SHP77 (cell line): ENCODE measurements at places on chromosomes 5 and 9.
A peak's percentile ranks its signal among the peaks of the same experiment; 100 is the strongest.

DNA sequence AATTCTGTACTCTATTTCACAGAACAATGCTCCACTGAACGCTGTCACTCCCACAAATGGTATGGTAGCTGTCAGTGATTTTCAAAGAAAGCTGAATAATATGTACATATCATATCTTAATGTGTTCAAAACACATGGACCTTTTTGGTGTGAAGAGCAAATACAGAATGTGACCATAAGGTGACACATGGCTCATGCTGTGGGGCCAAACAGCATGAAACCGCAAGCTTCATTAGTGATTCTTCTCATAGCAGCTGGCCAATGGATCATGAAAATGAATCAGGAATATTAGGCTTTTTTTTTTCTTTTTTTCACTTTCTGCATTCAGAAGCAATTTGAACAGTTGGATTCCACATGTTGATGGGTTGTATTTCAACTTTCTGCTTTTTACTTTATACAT, 54.9 kb upstream of the CDH9 start:
- no peak for DNase-seq

GRCh38 chr9:136416427-136416826, 6.0 kb downstream of the PMPCA start:
- DNase-seq: no peak

DNA sequence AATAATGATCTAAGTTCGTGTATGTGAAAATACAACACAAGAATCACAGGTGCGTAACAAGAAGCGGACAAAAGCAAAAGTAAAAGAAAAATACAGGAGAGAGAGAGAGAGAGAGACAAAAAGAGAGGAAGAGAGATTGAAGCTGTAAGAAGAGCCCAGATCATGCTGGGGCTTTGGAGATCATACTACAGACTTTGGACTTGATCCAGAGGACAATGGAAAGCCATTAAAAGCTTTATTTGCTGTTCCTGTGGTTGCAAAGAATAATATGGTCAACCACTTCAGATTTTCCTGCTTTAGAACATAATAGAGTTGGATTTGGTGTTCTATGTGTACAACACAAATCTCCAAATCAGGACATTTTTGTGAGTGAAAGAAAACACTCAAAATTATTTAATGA, 561.4 kb downstream of the CAAP1 start:
- peak; percentile 71 for DNase-seq

- no peak for DNase-seq
Observed at GRCh38 chr9:106753155-106753671, 109.8 kb upstream of the ZNF462 start.

DNA sequence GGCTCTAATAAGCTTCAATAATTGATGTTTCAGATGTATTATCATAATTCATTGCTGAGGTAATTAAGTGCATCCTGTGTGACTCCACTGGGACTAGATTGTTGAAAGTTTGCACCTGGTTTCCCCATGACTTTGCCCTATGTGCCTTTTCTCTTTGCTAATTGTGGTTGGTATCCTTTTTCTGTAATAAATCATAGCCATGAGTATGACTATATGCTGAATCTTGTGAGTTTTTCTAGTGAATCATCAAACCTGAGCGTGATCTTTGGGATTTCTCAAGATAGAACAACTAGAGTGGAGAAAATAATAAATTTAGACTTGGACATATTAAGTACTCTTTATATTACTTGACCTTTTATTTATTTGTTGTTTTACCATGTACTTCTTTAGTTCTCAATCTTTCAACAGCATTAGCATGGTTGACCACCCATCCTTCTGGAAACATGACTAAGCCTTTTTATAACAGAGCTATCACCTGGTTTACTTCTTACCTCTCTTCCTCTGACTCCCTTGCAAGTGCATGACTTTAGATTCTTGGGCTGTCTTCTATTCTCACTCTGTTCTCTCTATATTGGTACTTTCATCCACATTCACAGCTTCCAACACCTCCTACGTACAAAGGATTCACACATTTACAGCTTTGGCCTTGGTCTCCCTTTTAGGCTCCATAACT, 239.6 kb upstream of the TAS2R1 start:
- DNase-seq: no peak

DNA sequence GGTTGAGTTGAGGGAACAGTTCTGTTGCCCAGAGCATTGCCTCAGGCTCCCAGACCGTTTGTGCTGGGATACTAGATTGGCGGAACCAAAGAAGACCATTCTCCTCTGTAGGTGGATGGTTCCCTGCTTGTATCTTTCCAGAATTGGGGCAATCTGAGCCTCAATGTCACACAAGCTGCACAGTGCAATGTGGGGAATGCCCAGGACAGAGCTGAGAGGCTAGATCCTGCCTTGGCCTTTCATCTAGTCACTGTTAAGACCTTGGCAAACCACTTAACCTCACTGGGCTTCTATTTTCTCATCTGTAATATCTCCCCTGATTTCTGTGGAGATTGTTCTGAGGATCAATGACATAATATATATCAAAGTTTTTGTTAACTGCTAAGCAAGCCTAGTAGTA, 16.9 kb upstream of the ERAP2 start:
- no peak for DNase-seq

DNA sequence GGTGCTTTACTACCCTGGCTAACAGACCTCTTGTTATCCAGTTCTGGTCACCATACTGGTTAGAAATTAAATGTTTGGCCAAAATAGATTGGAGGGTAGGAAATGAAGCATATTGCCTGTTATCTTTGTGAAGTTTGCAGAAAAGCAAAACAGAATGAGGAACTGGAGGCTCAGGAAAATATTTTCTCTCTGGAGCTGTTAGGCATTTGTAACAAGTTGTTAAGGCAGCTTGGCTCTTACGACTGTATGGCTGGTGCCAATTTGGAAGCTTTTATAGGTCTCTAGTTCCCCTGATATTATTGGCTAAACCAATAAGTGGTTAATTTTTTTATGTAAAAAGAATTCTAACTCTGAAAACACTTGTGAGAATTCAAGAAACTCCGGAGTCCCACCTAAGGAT, 35.8 kb downstream of the CDH6 start:
- DNase-seq: no peak

- peak; percentile 15 for DNase-seq
Observed at GRCh38 chr5:133247881-133248624, 196.2 kb downstream of the HSPA4 start.

- no peak for DNase-seq
Observed at GRCh38 chr5:78506261-78507024, 142.1 kb downstream of the LHFPL2 start.

DNA sequence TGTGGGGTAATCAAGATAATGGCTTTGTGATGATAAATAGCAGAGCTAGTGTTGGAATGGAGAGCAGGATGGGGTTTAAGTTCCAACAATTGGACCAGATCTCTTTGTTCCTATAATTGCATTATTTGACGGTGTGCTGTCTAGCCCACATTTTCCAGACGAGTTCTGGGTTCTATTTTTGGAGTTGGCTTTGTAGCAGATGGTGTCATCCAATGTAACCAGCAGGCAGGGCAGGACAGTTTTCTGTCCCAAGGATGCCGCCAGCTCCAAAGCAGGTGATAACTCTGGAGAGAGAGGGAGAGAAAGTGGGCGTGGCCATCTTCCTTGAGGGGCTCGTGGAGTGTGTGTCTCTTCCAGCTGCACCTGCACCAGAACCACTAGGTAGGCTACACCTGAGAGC, 251.3 kb downstream of the KIF4B start:
- no peak for DNase-seq

GRCh38 chr5:62017092-62017491, 288.9 kb upstream of the KIF2A start:
- no peak for DNase-seq

- no peak for DNase-seq
Observed at GRCh38 chr9:135582966-135583687, 21.6 kb downstream of the PAEP start.

GRCh38 chr5:43245724-43246385, 53.8 kb downstream of the NIM1K start:
- no peak for DNase-seq

- no peak for DNase-seq
Observed at GRCh38 chr9:108484468-108484867, 371.3 kb downstream of the ACTL7B start.

GRCh38 chr5:168818558-168818957, 239.4 kb upstream of the PANK3 start:
- DNase-seq: peak; percentile 4

DNA sequence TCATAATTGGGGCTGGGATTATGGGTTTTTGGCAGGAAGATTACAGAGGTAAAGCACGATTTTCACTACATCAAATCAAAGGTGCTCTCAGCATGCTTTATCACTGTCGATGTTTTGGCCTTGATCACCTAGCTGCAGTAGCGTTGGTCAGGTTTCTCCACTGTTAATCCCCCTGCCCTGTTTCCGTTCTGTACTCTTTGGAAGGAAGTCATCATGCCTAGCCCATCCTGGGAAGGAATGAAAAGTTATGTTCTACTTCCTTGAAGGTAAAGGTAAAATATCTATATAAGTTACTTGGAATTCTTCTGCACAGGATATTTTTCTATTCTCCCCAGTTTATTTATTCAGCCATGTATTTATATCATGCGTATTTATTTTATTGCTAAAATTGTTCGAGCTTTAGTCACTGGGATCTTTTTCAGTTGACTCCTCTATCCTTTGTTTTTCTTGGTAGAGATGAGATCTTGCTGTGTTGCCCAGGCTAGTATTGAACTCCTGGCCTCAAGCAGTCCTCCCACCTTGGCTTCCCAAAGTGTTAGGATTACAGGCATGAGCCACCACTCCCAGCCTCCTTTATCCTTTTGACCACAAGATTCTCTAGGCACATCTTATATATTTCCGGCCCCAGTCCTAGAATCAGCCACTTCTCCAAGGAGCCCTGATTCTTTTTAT, 25.3 kb downstream of the FAF2 start:
- no peak for DNase-seq

- no peak for DNase-seq
Observed at GRCh38 chr9:89476546-89476945, 21.4 kb downstream of the SEMA4D start.

- DNase-seq: no peak
Observed at GRCh38 chr5:32100230-32100629, 73.9 kb downstream of the GOLPH3 start.

DNA sequence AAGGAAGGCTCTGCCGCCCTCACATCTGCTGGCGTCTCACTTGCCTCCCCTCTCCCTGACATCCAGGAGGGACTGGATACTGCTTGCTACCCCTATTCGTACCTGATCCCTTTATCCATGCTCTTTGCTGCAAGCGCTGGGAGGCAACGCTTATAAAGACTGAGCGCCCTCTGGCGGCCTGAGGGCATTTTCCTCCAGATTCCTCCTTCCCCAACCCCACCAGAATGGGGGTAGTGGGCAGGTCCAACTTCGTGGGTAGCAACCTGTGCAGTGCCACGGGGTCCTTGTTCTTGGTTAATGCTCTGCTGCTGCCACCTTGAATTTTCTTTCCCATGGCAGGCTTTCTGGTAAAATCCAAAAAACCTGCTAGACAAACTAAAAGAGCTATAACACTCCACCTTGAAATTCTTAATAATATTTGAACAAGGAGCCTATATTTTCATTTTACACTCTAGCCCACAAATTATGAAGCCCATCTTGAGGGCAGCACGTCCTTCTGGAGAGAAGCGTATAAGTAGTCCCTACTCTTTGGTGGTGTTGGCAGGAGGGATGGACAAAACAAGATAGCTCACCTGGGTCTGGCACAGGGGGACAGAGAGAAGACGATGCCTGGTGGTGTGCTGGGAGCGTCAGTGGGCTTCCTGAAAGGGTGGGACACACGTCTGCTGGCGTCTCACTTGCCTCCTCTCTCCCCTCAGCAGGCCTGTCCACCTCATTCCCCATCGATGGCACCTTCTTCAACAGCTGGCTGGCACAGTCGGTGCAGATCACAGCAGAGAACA, 52.5 kb downstream of the JADE2 start:
- peak; percentile 76 for DNase-seq

- DNase-seq: no peak
Observed at GRCh38 chr5:142972064-142972570, 201.9 kb downstream of the ARHGAP26 start.

DNA sequence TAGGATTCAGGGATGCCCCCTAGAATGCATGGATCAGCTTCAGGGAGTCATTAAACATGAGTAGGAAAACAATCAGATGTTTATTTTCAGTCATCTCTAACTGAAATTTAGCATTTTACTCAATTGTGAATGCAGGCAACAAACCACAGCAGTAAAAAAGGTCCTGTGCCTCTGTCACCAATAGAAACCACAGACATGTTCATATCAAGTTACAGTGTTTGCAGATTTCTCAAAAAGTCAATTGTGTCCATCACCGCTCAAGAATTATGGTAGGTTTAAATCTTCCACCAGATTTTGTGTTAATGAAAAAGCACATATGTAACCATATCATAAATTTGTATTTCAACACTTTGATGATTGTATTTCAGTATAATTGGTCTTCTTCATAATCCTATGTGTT, 68.4 kb upstream of the SLC1A1 start:
- no peak for DNase-seq

GRCh38 chr5:133108481-133108921, 56.7 kb downstream of the HSPA4 start:
- no peak for DNase-seq

- no peak for DNase-seq
Observed at GRCh38 chr9:87872079-87872624, 10.5 kb upstream of the SPATA31E1 start.

DNA sequence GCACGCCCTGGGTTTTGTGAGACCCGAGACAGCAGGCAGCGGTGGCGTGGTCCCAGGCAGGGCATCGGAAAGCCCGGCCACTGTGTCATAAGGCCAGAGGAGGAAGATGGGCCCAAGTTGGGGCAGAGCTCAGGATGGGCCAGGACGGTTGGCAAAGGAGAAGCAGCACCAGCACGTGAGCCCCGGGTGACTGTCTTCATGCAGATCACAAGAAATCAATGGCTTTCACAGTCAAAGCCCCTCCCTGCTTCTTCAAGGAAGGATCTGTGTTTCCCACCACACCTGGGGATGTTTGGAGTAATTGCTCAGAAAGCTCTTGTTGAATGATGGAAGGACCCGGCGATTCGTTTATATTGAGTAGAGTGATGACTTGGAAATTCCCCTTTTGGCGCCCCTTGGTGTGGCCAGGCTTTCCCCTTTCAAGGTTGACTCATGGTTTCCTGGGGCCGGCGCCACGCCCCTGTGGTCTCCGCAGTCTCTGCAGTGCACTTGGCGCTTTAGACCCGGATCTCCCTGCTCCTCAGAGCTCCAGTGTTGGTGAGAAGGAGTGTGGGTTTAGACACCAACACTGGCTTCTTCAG, 52.1 kb downstream of the IL31RA start:
- no peak for DNase-seq

GRCh38 chr5:88815050-88815789, 67.8 kb downstream of the MEF2C start:
- no peak for DNase-seq
